NCI-H1417 treated with DMSO at 0.1 percent for 48 hours (cell line): ENCODE measurements at places on chromosomes 7 and 10.

DNA sequence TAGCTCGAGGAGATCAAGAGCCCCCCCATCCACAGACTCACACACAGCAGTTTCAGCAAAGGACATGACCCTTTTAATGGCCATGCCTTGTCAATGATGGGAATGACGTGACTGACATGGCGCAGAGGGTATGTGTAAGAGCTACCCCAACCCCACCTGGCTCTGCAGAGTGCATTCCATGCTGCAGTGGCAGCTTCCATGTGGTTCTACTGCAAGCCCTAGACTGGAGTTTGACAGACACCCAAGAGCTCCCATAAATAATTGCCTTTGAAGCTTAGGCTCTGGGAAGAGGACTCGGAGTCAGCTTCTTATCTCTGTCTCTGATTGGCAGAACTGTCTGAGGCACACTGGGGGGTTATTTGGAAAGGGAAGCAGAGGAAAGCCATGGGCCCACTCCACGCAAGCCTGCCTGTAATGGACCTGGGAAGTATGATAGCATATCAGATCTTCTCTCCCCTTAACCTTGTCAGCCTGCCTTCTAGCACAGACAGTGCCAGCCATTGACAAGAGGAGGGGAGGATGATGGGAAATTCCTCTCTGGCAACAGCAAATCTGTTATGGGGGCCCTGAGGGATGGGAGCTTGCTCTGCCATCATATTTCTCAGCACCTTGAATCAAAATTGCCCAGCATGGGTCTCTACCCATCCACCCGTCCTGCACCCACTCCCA is 478.5 kb upstream of the PODXL start:
- DNase-seq: no peak

GRCh38 chr7:159192725-159193453 is 48.2 kb upstream of the VIPR2 start:
- DNase-seq: no peak

DNA sequence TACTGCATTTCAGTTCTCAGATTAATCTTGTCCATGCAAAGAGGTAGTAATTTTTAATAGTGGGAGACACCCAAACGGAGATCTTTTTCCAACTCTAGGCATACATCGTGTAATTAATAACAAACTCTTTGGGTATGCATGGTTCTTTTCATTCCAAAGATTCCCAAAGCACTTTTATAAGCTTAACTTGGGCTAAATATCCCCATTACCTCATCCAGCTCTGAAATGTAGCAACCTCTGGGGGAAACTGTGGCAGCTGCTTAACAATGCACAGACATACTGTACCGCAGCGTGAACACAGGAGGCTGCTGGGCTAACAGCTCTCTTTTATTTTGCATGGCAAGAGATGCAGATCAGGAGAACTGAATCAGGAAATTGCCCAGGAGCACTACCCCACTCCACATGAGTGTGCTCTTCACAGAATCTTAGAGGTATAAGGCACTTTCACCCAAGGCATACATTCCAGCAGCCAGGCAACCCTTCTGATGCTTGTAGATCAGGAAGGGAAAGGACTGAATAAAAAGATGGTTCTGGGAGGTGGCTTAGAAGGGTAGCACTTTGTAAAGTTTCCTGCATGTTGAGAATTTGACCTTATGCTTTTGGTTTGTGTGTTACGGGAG is 114.4 kb upstream of the GLI3 start:
- no peak for DNase-seq

GRCh38 chr10:129970465-129971364 is 6.6 kb upstream of the EBF3 start:
- no peak for DNase-seq

GRCh38 chr7:106794276-106795083 is 70.6 kb upstream of the PIK3CG start:
- no peak for DNase-seq

GRCh38 chr10:28774051-28774995 is 97.0 kb downstream of the BAMBI start:
- no peak for DNase-seq

DNA sequence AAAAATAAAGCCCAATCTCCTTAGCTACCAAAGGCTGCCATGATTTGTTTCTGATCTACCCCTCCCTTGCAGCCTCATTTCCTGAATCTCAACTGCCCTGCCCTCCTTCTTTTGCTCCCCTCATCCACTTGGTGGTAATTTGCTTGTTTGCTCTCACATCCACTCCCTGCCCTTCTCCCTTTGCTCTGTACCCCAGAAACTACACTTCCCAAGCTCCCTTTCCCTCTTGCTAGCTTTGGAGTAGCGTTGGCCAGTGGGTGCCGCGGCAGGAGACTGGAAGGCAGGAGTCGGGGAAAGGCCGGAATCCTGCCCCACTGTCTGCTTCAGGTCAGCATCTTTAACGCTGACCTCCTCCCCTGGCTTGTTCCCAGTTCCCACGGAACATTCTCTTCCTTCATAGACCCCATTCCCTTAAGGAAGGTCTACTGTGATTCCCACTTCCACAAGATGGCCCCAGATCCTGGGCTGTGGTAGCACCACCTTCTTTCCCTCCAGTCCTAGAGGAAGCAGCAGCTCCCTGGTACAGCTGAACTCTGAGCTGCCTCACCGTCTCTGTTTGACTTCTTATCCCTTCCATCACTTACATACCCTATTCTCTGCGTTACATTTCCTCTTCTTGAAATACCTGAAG is 79.1 kb downstream of the PIK3CG start:
- DNase-seq: no peak

DNA sequence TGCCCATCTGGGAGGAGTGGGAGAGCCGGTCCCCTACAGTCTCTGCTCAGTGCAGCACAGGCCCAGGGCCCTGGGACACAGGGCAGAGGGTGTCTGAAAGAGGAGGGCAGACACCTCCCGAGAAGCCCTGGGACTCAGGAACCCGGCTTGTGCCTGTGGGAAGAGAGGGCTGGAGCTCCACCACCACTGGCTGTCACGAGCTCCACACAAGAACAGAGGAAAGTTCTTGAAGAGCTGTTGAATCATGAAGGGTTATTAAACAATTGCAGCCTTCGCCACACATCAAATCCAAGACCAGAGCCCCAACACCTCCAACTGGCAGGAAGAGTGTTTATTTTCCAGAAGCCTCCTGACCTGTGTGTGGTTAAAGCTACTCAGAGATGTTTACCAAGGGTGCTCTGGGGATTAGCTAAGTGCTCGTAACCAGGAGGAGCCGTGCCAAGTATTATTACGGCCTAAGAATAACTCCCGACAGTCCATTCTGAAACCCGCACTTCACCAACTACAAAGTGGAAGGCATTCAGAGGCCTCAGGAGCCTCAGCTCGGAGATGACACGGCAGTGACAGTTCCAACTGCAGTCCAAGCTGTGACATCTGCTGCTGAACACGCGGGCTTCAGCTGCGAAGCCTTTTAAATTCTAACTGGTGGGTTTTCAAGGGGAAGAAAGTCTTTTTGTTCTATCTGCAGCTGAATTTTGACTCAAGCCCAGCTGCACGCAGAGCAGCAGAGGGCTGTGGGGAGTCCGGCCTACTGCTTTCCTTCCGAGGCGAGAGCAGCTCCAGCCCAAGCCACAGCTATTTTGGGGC is 75.1 kb downstream of the MAD1L1 start:
- peak; percentile 55 for DNase-seq

GRCh38 chr7:79290841-79291497 is 162.5 kb downstream of the MAGI2 start:
- DNase-seq: no peak

- DNase-seq: no peak
Observed at GRCh38 chr7:44212018-44212417, 11.2 kb downstream of the YKT6 start.

DNA sequence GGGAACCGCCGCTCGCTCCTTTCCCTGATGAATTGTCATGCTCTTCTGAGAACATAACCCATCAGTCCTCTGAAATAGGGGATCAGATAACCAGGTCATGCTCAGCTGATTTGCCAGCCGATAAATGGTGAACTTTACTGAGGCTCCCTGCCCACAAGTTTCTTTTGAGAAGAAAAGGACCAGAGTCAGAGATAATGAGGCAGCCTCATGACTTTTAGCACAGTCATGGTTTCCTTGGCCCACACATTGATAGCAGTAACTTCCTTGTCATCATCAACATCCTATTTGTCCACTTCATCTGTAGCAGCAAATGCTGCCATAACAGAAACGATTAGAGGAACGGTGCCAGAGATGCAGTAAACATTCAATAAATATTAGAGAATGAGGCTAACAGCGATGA is 509.0 kb downstream of the GATA3 start:
- DNase-seq: no peak

- no peak for DNase-seq
Observed at GRCh38 chr10:124091646-124092249, 1.6 kb downstream of the CHST15 start.

DNA sequence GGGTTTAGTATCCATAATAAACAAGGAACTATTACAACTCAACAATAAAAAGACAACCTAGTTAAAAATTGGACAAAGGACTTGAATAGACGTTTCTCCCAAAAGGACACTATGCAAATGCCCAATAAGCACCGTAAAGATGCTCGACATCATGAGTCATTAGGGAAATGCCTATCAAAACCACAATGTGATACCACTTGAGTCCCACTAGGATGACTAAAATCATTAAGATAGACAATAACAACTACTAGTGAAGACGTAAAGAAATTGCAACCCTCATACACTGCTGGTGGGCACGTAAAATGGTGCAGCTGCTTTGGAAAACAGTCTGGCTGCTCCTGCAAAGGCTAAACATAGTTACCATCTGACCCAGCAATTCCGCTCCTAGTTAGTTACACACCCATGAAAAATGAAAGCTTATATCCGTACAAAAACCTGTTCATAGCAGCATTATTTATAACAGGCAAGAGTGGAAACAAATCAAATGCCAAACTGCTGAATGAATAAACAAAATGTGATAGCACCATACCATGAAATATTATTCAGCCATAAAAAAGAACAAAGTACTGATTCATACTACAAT is 17.3 kb downstream of the CCDC3 start:
- DNase-seq: no peak

GRCh38 chr7:29980151-29980550 is 9.4 kb downstream of the SCRN1 start:
- DNase-seq: no peak

DNA sequence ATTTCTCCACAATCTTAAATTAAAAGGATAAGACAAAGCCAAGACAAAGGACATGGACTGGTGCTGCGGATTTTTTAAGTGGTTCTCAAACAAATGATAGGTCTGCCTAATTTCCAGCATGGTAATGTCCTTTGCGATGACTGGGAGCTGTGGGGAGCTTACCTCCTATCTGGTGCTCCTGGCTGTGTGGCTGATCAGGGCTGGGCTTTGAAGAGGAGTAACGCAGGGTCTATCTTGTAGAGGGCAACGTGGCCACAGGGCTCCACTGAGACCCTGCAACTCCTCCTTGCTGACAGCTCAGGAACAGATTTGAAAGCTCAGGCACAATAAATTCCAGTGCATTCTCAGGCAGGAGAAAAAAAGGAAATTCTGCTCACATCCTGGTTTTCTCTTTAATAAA is 103.1 kb upstream of the SFMBT2 start:
- no peak for DNase-seq

- DNase-seq: no peak
Observed at GRCh38 chr7:80186721-80187120, 52.1 kb downstream of the GNAI1 start.

DNA sequence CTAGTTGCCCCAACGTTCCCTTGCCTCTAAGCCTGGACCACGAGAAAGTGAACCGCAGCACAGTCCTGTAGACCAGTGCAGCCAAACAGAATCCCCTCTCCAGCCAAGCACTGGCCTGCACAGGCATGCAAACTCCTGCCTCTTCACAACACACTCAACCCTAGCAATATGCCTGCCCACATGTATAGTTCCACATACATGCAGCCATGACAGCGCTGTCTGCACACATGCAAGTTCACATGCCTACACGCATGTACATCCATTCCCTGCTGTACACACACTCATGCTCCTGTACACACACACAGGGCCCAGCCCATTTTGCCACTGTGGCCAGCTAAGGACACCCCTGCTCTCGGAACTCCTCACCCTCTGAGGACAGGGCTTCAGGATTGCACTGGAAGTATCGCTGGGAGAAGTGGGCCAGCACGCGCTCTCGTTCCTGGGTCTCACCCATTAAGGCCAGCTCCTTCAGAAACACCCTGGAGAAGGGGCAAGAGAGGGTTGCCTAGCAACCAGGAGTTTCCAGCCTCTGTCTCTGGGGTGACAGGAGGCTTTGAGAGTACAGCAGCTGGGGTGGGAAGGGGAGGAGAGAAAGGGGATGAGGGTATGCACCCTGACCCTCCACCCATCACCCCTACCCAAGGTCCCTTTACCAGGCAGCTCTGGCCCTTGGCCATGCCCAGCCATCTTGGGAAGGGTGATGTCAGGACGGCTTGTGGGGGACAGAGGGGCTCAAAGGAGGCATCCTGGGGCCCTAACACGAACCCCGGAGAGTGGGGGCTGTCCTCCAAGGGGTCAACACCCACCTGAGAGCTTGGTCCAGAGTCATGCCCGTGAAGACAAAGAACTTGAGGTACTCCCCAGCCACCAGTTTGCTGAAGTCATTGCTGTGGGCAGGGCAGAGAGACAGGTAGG is 7.0 kb downstream of the PSD start:
- DNase-seq: no peak

DNA sequence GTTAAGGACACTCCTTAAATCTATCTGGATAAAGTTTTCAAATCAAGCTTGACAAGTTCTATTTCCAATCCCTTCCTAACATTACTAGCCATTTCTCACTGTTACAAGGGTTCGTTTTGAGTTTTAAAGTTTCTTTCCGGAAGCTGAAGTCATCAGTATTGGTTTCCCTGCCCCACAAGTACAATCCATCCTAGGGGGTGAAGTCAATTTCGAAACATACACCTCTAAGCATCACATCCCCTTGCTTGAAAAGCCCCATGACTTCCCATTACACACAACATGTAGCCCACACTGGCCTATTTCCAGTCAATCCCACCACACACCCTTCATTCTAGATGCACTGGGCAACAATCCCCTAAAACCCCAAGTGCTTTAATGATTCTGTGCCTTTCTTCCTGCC is 13.0 kb downstream of the DPY19L1 start:
- no peak for DNase-seq

DNA sequence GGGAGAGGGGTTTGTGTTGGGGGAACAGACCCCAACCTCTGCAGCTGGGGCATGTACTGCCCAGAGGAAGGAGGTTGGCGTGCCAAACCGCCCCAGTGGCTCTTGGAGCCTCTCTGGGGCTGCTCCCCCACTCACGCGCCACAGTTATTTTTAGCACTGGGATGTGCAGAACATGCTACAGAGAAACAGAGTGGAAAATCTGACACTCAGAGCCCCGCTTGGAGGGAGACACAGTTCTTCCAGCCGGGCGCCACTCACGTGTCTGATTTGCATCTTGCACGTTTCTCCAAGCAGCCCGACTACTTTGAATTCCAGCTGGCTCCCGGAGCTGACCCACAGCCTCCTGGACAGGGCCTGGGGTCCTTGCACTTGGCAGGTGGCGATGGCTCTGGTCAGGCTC is 182.0 kb downstream of the RPS24 start:
- no peak for DNase-seq

DNA sequence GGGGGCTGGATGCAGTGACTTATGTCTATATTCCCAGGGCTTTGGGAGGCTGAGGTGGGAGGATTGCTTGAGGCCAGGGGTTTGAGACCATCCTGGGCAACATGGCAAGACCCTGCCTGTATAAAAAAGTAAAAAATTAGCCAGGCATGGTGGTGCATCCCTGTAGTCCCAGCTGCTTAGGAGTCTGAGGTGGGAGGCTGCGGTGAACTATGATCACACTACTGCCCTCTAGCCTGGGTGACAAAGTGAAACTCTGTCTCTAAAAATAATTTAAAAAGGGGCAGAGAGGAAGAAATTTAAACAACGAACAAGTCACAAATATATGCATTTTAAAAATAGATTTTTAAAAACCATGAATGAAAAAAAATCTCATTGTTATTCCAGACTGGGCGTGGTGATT is 46.2 kb upstream of the FEZF1 start:
- no peak for DNase-seq

- DNase-seq: no peak
Observed at GRCh38 chr10:112532956-112533355, 85.9 kb downstream of the VTI1A start.
